Left renal pelvis (tissue), 4 donors: ENCODE measurements at places on chromosomes 16 and 17. TPM values are rescaled to one million over a fixed set of nuclear protein-coding genes. Genes with fewer than 3 reads are reported as not detected.

DNA sequence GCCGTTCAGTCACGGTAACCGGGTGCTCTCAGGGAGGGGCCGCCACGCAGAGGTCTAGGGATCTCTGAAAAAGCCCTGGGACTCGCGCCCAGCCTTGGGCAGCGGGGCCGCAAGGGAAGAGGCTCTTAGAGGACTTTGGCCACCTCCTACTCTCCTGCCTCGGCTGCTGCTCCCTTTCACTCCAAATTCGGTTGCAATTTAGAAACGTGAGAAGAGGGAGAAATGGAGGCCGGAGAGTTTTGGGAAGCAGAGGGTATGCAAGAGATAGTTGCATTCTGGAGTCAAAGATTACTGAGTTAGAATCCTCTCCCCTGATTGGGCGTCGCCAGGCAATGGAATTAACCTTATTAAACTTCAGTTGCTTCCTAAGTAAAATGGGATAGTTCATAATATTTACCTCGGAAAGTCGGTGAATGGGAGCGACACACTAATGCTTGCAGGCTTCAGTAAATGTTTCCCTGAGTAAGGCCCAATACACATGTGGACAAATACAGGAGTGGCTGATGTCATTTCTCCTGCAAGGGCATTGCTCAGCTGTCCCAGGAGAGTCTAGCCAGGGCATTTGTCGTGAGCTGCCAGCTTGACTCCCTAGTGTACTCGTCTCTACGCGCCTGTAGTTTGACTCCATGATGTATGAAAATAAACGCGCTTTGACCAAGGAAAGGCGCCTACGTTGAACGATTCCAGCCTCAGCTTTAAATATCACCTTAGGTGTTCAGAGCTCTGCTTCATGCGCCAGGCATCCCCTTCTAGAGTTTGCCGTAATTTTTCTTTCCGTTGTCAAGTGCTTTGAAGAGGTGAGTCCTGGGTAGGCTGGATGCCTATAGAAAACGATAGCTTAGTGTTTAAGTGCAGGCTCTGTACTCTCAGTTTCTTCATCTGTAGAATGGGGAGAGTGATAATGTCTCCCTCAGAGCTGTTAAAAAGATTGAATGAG lies 667 bp downstream of the OGFOD1 start:
- DNase-seq = peak; percentile 29

DNA sequence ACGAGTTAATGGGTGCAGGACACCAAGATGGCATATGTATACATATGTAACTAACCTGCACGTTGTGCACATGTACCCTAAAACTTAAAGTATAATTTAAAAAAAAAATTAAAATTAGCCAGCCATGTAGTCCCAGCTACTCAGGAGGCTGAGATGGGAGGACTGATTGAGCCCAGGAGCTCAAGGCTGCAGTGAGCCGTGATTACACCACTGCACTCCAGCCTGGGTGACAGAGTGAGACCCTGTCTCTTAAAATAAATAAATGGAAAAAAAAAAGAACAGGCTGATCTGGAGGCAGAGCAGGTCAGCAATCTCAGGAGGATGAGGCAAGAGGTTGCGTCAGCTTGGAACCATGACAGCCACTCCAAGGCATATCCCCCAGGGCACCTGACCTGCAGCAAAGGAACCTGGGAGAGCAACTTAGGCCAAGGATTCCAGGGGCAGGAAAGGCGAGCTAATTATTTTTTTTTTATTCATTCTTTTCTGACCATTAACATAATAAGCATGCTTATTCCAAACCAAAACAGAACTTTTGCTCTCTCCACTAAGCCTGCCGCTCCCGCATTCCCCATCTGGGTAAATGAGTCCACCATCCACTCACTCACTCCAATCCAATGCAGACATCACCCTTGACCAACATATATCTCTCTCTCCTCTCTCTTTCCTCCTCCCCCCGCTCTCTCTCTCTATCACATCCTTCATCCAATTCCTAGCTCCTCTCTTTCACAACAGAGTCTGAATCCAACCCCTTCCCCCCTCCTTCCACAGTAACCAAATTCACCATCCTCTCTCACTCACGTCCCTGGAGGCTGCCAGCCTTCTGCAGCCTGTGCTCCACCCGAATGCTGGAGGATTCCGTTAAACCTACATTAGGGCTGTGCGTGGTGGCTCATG lies 47.7 kb downstream of the TK2 start:
- no peak for DNase-seq

- DNase-seq = no peak
Observed at GRCh38 chr16:68397710-68398201, 50.6 kb downstream of the SMPD3 start.

DNA sequence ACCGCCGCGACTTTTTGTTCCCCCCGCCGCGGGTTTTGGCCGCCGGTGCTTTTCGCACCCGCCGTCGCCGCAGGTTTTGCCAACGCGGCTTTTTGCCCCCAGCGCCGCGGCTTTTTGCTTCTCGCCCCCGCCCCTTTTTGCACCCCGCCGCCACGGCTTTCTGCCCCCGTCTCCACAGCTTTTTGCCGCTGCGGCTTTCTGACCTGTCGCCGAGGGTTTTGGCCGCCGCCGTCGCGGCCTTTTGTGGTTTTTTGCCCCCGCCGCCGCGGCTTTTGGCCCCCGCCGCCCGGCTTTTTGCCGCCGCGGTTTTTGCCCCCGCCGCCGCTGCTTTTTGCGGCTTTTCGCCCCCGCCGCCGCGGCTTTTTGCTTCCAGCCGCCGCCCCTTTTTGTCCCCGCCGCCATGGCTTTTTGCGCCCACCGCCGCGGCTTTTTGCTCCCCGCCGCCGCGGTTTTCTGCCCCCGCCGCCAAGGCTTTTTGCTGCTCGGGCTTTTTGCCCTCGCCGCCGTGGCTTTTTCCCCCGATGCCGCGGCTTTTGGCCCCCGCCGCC lies 151.1 kb downstream of the KCNJ18 start:
- DNase-seq = no peak

DNA sequence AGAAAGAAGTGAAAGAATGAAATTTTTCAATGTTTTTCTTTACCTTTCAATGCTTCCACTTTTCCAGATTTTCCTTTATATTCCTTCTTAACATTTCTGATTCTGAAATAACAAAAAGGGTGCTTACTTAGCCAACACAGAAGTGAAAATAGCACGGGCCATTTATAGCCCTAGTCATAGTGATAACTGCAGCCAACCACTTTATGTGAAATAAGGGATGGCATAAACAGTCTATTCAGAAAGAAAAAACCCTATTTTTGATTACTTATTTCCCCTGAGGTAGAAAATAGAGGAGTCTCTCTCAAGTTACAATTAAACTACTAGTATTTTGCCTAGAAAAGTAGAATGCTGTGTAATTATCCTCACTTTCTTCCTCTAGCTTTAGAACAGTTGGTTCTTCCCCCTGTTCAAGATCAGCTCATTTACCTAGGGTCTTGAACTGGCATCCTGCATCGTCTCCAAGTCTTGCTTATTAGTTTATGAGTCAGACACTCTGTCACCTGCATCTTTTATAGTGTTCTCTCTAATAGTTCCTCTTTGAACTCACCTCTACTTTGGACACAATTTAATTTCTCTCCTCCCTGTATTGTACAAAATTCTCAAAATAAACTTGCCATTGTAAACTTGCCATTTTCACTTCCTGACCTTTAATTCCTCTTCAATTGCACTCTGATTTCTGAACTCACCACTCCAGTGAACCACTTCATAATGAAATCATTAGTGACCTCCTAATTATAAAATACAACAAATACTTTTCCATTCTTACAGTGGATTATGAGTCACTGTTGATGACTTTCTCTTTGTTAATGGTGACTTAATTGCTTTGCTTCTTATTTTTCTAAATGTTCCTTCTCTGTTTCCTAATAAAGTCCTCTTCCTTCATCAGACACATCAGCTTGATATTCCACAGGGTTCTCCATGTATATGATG lies 23.6 kb downstream of the ABCA6 start:
- no peak for DNase-seq

The ZNF778 gene
- 6.1 TPM for polyA plus RNA-seq

- DNase-seq = no peak
Observed at GRCh38 chr16:83475108-83475507, 332.7 kb upstream of the HSBP1 start.

DNA sequence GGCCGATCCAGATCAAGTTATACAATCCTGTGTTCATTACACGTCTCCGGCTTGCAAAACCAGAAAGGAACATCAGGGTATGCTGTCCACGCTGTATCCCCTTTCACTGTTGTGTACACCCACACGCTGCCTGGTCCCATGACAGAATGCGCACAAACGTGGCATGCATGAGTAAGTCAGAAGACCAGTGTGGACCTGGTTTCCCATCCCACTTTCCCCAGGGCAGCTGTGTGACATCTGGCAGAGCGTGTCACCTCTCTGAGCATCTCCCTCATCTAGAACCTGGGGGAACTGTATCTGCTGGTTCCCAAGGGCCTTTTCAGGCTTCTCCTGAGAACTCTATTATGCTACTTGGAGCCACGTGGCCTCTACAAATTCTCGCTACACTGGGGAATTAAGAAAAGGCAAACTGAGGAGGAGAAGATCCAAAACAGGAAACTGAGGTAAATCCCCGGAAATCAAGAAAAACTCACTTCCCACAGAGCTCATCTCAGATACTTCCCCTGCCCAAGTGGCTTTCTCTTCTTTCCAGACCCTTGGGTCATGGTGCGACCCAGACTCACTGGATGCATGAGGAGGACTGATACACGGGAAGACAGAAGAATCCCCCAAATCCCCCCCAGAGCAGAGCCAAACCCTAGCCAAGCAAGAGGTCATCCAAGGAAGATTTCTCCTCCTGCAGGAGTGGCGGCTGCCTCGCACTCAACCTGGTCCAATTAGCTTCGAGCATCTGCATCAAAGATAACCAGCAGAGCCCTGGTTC lies 139.3 kb downstream of the GAS7 start:
- DNase-seq = no peak

The NOXO1 gene
- 3.0 TPM for polyA plus RNA-seq

DNA sequence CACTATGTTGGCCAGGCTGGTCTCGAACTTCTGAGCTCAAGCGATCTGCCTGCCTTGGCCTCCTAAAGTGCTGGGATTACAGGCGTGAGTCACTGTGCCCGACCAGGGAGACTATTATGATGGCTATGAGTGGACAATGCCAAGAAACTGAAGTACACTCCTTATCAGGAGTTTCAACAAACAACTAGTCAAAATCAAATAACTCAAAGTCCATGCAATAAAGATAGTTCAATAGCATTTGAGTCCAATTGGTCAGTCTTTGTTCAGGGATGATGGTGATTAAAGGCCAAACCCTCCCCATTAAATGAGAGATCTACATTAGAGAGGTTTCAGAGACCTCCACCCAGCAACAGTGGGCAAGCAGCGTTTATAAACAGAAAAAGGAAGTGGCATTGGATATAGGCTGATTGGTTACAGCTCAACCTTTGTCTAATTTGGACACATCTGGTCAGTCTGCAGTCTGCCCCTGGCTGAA lies 8.0 kb downstream of the CHST5 start:
- DNase-seq = no peak

GRCh38 chr16:3147046-3147756 lies 12.4 kb downstream of the ZNF213 start:
- DNase-seq = no peak

GRCh38 chr17:65364438-65364837 lies 197.0 kb downstream of the AXIN2 start:
- DNase-seq = no peak

- DNase-seq = no peak
Observed at GRCh38 chr17:3921006-3921405, 4.7 kb upstream of the P2RX1 start.

The MPV17L gene
- 6.2 TPM for polyA plus RNA-seq

The FSCN2 gene
- 1.7 TPM for polyA plus RNA-seq

The TSNAXIP1 gene
- 9.8 TPM for polyA plus RNA-seq

GRCh38 chr17:55720919-55721836 lies 1.5 kb downstream of the TMEM100 start:
- DNase-seq = no peak

DNA sequence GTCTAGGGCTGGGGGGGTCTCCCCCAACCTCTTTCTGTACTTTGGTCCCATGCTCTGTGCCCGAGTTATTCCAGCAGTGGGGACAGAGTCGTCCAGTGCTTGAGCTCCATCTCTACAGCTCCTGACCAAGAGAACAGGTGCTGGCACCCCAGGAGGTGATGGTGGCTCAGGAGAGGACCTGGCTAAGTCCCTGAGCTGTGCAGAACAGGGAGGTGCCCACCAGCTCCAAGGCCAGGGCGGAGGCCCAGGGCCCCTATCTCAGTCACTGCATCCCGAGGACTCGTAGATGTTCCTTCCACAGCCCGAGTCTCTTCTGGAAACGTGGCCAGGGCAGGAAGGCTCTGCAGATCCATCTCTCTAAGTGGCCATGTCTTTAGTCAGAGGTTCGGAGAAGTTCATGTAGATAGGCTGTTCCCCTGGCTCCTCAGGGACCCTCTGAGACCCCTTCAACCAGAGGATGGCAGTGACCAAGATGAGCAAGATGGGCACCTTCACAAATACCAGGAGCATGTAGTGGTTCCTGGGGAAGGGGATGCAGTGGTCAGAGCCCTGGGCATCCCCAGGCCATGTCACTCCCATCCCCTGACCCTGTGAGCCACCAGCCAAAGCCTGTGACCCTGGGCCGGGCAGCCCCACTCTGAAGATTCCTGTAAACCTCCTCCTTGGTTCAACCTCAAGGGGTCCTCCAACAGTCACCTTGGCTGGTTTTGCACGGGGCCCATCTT lies 8.7 kb downstream of the CD300LB start:
- DNase-seq = no peak

GRCh38 chr16:12453832-12454231 lies 349.9 kb downstream of the CPPED1 start:
- no peak for DNase-seq

The HIC1 gene
- 16.5 TPM for polyA plus RNA-seq

DNA sequence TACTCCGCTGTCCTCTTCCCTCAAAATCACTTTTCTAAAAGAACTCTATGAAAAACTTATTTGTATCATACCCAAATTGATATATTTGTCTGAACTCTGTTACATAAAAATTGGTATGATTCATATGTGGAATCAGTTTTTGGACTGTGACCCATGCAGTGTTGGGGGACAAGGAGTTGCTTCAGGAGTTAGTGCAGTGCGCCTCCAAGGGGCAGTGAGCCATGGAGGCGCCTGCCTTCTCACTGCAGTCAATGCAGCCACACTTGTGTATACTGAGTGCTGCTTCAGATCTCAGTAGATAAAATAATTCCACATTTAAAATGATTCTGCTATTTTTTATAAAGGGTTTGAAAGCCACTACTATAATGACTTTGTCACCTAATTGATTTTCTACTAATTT lies 32.5 kb downstream of the DGKE start:
- no peak for DNase-seq

The PYDC1 gene
- not detected for polyA plus RNA-seq

The FADS6 gene
- not detected for polyA plus RNA-seq

The GPRC5C gene
- 104 TPM for polyA plus RNA-seq

The KRT23 gene
- 0.55 TPM for polyA plus RNA-seq

The CD300H gene
- polyA plus RNA-seq = not detected

- no peak for DNase-seq
Observed at GRCh38 chr17:33057564-33057963, 65.9 kb downstream of the SPACA3 start.
